Breast epithelium (tissue), 4 donors: ENCODE measurements at places on chromosomes 7 and 10. TPM values are rescaled to one million over a fixed set of nuclear protein-coding genes. Genes with fewer than 3 reads are reported as not detected.

The SPDYE3 gene
- not detected for total RNA-seq

The PANK1 gene
- total RNA-seq: 2.9 TPM

The TYSND1 gene
- 19.9 TPM for total RNA-seq

The SAMD9L gene
- 8.6 TPM for total RNA-seq

The ADD3 gene
- 347 TPM for total RNA-seq

The HOXA3 gene
- total RNA-seq: 4.5 TPM

The MLXIPL gene
- total RNA-seq: 109 TPM

The OR2A42 gene
- total RNA-seq: under 0.01 TPM

The LLCFC1 gene
- total RNA-seq: not detected

The GALNT17 gene
- total RNA-seq: 9.9 TPM

The LBX1 gene
- not detected for total RNA-seq

The CALML5 gene
- 31.0 TPM for total RNA-seq

The BTBD16 gene
- total RNA-seq: not detected

The OR9A2 gene
- total RNA-seq: not detected

The SEMA4G gene
- 2.2 TPM for total RNA-seq

The PODXL gene
- 55.6 TPM for total RNA-seq

The OR2A5 gene
- not detected for total RNA-seq

The LIPJ gene
- total RNA-seq: 0.32 TPM

The MCM10 gene
- total RNA-seq: 0.15 TPM

The GNAT3 gene
- not detected for total RNA-seq

The PPP1R9A gene
- 7.5 TPM for total RNA-seq
